Esophagus squamous epithelium (tissue), 5 donors: ENCODE measurements at places on chromosomes 2 and 18.
A peak's percentile ranks its signal among the peaks of the same experiment; 100 is the strongest.

DNA sequence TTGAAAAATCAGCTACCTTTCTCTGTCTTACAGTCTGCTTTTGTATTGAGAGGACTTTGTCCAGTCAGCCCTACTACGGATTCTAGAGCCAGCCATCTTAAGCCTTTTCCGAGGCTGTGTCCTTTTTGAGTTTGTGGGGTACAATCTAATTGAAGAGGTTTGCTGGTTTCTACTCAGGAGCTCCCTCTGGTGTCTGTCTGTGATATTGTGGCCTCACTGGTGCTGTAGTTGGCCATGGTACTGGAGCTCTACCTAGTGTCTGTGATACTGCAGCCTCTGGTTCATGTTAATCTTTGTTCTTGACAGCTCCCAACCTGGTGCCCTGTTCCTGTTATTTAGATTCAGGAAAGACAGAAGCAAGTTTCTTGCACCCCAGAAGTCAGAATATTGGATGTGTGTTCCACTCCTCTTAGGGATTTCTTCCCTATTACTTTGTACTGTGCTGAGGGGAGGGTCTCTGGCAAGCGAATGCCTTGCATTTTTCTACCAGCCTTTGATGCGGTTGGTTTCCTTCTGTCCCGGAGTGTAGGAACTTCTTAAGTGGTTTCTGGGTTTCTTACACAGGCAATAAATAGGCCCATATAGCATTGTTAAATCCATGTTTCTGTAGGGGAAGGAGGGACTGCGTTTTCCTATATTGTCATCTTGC lies 78.5 kb downstream of the ACSL3 start:
- no peak overlapping the region for H3K27ac ChIP-seq
- H3K4me1 ChIP-seq = no peaks in the 10 kb centered on the region
- no peak for DNase-seq
- H3K27me3 ChIP-seq = no peaks in the 10 kb centered on the region
- H3K36me3 ChIP-seq = no peaks in the 10 kb centered on the region

DNA sequence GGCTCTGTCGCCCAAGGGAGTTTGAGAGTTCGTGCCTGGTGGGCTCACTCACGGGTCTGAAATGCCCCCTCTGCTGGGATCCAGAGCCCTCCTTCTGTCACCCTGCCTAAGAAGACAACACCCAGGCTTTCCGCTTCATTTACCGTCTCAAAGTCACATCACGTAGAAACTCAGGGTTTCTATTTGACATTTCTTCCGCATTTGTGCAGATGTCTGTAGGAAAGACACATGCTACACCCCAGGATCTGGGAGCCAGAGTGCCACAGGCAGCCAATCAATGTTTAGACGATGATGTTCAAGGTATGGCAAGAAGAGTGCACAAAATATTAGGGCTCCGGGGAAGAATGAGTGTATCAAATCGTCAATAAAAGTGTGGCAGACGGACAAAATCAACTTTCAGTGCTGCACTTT lies 24.4 kb upstream of the ACKR3 start:
- no peak overlapping the region for H3K27ac ChIP-seq
- no peaks in the 10 kb centered on the region for H3K4me1 ChIP-seq
- DNase-seq = no peak
- H3K36me3 ChIP-seq = no peaks in the 10 kb centered on the region
- no peaks in the 10 kb centered on the region for H3K27me3 ChIP-seq
- H3K4me3 ChIP-seq = no peak overlapping the region

- H3K27ac ChIP-seq = no peak overlapping the region
- DNase-seq = no peak
- H3K36me3 ChIP-seq = no peaks in the 10 kb centered on the region
- H3K27me3 ChIP-seq = no peaks in the 10 kb centered on the region
- H3K4me1 ChIP-seq = no peaks in the 10 kb centered on the region
These were observed 87.9 kb downstream of the WDPCP start for GRCh38 chr2:63500398-63500797.

DNA sequence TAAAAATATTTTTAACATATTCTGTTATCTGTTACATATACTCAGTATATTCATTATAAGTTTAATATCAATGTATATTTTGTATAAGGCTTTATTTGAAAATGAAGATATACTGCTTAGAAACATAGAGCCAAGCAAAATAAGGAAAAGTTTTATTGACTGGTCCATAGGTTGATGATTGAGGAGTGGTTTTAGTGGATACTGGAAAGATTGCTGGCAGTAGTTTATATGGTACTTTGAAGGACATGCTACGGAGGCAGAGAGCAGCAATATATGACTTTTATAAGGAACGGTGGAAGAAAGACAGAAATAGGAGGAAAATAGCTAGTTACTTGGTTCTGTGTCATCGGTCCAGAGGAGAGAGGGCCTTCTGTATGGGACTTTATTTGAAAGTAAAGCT lies 92.4 kb downstream of the ZNF236 start:
- no peak overlapping the region for H3K27ac ChIP-seq
- peaks cover 100% of the 10 kb centered on the region for H3K36me3 ChIP-seq
- no peaks in the 10 kb centered on the region for H3K27me3 ChIP-seq
- no peak for DNase-seq
- H3K4me1 ChIP-seq = no peaks in the 10 kb centered on the region

DNA sequence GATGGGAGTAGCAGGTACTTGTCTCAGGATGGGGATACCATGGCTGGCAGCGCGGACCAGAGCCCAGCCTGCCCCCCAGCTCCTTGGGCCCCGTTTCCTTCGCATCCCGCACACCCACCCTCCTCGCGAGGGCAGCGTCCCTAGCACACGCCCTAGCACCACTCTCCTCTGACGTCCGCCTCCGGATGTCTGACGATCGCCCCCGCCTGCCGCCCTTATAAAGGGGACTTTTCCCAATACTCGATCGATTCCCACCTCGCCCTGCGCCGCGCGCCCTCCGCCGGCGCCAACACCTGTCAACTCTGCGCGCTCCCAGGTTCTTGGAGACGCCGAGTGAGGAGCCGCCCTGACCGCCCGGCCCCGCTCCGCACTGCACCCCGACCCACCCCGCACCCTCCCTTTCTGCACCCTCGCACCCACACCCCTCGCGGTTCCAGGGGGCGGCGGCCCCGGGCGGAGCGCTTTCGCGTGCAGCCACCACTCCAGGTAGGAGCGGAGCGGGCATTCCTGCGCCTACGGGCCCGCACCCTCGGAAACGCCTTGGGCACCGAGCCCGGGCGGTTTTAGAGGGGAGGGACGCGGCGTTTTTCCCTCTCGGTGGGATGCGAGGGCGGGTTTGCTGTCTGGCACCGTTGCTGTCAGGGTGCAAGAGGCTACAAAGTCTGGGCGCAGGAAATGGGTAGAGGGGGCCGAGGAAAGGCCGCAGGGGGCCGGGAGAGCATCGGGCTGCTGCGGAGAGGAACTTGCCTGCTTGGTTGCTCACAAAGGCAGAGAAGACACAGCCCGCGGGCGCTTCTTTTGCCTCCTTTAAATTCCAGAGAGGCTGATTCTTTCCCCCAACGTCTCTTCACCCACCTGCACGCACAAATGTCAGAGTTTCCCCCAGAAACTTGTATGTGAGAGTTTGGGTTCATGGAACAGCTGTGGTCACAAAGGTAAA lies at the start of gene SLC5A7:
Gene SLC5A7 (plus strand): TSS at position 247 of the 940 bp plus-strand sequence. CDS start 1,632 bp downstream, outside the sequence.
- H3K4me1 ChIP-seq = no peaks in the 10 kb centered on the region
- no peak for DNase-seq
- peak within 1 kb of the TSS; percentile 33 for H3K4me3 ChIP-seq

DNA sequence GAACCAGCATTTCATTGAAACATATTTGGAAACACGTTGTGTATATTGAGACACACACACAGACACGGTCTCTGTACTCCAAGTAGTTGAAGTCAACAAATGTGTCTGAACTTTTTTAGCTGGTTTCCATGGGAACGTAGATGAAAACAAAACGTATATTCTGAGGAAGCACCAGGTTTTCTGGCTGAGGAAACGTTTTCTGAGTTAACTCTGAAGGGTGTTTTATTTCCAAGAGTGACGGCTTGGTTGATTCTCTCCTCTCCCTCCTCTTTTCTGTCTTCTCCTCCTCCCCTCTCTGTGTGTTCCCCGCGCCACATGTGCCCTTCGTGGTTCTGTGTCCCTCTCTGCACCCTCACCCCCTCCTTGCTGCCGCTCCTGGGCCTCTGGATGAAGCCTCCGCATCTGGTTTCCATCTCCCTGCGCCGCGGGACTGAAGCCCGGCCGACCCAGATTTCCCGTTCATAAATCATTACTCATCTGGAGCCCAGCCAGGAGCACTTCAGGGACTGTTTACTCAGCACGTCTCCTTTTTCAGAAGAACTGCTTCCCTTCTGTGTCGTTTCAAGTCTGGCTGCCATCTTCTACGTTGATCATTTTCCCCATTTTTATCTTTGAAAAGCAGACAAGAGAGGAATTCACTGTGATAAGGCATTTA lies 122.7 kb downstream of the COL6A3 start:
- H3K4me3 ChIP-seq = no peak overlapping the region
- DNase-seq = peak; percentile 28
- no peaks in the 10 kb centered on the region for H3K27me3 ChIP-seq
- peak overlapping the region; percentile 85 for H3K27ac ChIP-seq
- H3K4me1 ChIP-seq = peaks cover 31% of the 10 kb centered on the region

- H3K27ac ChIP-seq = peak overlapping the region; percentile 60
- no peak for DNase-seq
These were observed 78.9 kb downstream of the EHD3 start for GRCh38 chr2:31312898-31313297.

DNA sequence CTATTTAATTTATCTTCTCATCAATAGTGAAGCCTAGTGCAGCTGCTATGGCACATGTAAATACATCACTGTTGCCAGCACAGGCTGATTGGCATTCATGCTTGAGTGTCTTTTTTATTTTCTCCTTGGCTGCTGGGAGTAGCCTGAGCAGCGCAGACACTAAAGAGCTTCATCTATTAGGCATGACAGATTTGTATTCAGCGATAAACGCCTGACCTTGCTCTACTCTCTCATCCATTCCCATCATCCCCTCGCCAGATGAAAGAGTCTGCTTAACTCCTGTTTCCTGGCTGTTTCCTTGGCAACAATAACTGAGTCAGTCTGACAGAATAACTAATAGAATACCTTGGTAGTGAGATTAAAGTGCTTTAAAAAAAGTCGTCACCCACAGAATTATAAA lies 753.6 kb downstream of the DCC start:
- DNase-seq = no peak
- H3K4me3 ChIP-seq = no peak overlapping the region
- no peaks in the 10 kb centered on the region for H3K4me1 ChIP-seq
- H3K27me3 ChIP-seq = no peaks in the 10 kb centered on the region

GRCh38 chr2:60337142-60337497 lies 216.3 kb downstream of the BCL11A start:
- no peaks in the 10 kb centered on the region for H3K36me3 ChIP-seq
- no peak overlapping the region for H3K27ac ChIP-seq
- H3K27me3 ChIP-seq = no peaks in the 10 kb centered on the region
- DNase-seq = no peak
- H3K4me1 ChIP-seq = peaks cover 8% of the 10 kb centered on the region
- H3K4me3 ChIP-seq = no peak overlapping the region

- no peak overlapping the region for H3K4me3 ChIP-seq
- no peak overlapping the region for H3K27ac ChIP-seq
- H3K4me1 ChIP-seq = no peaks in the 10 kb centered on the region
- H3K36me3 ChIP-seq = no peaks in the 10 kb centered on the region
These were observed 261.2 kb downstream of the LOXHD1 start for GRCh38 chr18:46395795-46396194.

DNA sequence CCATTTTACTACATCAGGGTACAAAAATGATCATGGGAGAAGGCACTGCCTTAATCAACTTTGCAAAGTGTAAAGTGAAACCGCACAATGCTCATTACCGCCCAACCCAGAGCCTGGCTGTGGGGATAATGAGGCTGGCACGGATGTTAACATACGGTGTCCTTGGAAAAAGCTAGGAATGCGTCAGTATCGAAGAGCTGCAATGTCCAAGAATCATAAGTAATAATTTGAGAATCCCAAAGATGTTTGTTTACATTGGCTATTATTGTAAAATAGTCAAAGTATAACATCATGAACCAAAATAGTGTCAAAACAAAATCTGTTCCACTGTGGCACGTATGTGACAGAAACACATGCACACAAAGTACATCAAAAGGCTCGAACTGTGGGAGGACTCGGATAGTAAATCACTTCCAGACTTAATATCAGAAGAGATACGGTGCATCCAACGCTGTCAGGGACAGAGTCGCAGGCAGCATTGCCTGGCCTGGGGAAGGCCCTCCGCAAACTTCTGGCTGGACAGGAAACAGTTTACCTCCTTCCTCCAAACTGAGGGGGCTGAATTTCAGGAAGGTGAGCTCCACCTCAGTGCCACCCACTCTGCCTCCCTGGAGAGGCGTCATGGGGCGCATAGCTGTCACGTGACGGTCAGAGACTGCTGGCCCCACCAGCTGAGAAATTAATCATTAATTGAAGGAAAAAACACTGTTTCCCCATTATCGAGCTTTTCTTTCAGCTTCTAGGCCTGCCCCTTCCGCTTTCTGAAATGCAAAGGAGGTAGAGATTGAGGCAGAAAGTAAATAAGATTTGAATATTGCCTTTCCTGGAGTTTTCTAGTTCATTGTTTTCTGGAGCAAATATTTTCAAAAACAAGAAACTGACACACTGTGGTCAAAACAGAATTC lies 1.8 kb upstream of the ID2 start:
- no peaks in the 10 kb centered on the region for H3K27me3 ChIP-seq
- peak overlapping the region; percentile 87 for H3K27ac ChIP-seq
- DNase-seq = no peak
- no peaks in the 10 kb centered on the region for H3K36me3 ChIP-seq

GRCh38 chr18:59916746-59917145 lies 16.9 kb downstream of the PMAIP1 start:
- H3K36me3 ChIP-seq = no peaks in the 10 kb centered on the region
- peaks cover 13% of the 10 kb centered on the region for H3K4me1 ChIP-seq
- no peaks in the 10 kb centered on the region for H3K27me3 ChIP-seq
- peak overlapping the region; percentile 75 for H3K27ac ChIP-seq
- H3K4me3 ChIP-seq = no peak overlapping the region

- H3K27me3 ChIP-seq = no peaks in the 10 kb centered on the region
- peaks cover 26% of the 10 kb centered on the region for H3K4me1 ChIP-seq
- H3K36me3 ChIP-seq = no peaks in the 10 kb centered on the region
- H3K27ac ChIP-seq = peak overlapping the region; percentile 93
- peak overlapping the region; percentile 23 for H3K4me3 ChIP-seq
These were observed 168.5 kb upstream of the KLF7 start for GRCh38 chr2:207334301-207334623.

GRCh38 chr18:28163201-28163775 lies 13.6 kb downstream of the CDH2 start:
- H3K27ac ChIP-seq = no peak overlapping the region
- no peaks in the 10 kb centered on the region for H3K36me3 ChIP-seq
- no peaks in the 10 kb centered on the region for H3K4me1 ChIP-seq
- no peak overlapping the region for H3K4me3 ChIP-seq
- no peak for DNase-seq

- H3K4me1 ChIP-seq = peaks cover 4% of the 10 kb centered on the region
- peak overlapping the region; percentile 86 for H3K27ac ChIP-seq
- DNase-seq = no peak
- H3K27me3 ChIP-seq = no peaks in the 10 kb centered on the region
These were observed 238.8 kb downstream of the IKZF2 start for GRCh38 chr2:212912445-212913103.

DNA sequence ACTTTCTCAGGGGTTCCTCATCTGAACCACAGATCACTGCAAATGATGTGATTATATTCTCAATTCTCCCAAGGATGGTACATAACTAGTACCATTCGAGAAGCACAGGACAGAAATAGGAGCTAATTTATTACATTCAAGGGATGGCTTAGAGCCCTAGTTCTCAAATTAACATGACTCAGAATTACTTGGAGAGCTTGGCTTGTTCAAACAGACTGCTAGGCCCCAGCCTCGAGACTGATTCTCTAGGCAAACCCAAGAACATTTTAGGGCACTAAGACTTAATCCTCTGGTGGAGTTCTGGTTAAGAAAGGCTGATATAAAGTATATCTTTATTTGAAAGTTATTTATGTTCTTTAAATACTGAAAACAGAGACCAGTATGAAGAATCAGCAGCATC lies 35.8 kb downstream of the HIBCH start:
- H3K27me3 ChIP-seq = no peaks in the 10 kb centered on the region
- no peaks in the 10 kb centered on the region for H3K4me1 ChIP-seq
- no peak overlapping the region for H3K27ac ChIP-seq
